ENCODE measurements at places on chromosomes 7 and 10.

- DNase-seq, result no peak
Observed at GRCh38 chr7:40221836-40222235, 87.0 kb downstream of the SUGCT start.

GRCh38 chr7:103115771-103116170, 33.1 kb downstream of the NAPEPLD start:
- no peak for DNase-seq

GRCh38 chr10:110851020-110851612, 20.6 kb upstream of the PDCD4 start:
- no peak for DNase-seq

DNA sequence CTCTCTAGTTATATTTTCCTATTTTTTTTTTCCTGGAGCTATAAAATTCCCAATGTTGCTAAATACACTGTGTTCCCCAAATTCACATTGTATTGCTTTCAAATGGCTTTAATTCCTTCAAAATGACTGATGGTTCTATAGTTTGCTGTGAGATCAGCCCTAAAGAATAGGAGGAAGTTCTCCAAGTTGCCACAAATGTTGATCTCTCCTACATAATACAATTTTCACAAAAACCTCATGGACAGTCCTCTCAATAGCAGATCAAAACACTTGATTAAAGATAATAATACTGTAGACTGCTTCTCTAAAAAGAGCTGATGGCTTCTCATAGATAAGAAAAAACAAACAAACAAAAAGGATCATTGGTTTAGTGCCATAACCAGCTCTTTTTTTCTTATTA, 97.8 kb upstream of the CAV2 start:
- no peak for DNase-seq

DNA sequence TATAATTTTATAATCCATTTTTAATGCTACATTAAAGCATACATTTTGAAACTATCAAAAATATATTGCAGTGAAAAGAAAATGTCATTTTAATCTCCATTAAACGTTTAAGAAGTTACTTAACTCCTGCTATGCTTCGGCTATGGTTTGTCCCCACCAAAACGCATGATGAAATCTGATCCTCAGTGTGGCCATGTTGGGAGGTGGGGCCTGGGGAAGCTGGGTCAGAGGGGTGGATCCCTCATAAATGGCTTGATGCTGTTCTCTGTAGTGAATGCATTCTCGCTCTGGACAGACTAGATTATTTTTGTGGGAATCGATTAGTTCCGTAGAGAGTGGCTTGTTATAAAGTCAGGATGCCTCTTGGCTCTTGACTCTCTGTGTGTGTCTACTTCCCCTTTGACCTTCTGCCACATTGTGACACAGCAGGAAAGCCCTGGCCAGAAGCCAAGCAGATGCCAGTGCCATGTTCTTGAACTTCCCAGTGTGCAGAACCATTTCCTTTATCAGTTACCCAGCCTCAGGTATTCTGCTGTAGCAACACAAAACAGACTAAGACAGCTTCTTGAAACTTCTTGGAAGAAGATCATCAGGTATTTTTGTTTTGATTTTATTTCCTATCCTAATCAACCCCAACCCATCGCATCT, 77.8 kb downstream of the TCERG1L start:
- no peak for DNase-seq

- no peak for DNase-seq
Observed at GRCh38 chr10:75035975-75036708, 75.3 kb upstream of the SAMD8 start.

DNA sequence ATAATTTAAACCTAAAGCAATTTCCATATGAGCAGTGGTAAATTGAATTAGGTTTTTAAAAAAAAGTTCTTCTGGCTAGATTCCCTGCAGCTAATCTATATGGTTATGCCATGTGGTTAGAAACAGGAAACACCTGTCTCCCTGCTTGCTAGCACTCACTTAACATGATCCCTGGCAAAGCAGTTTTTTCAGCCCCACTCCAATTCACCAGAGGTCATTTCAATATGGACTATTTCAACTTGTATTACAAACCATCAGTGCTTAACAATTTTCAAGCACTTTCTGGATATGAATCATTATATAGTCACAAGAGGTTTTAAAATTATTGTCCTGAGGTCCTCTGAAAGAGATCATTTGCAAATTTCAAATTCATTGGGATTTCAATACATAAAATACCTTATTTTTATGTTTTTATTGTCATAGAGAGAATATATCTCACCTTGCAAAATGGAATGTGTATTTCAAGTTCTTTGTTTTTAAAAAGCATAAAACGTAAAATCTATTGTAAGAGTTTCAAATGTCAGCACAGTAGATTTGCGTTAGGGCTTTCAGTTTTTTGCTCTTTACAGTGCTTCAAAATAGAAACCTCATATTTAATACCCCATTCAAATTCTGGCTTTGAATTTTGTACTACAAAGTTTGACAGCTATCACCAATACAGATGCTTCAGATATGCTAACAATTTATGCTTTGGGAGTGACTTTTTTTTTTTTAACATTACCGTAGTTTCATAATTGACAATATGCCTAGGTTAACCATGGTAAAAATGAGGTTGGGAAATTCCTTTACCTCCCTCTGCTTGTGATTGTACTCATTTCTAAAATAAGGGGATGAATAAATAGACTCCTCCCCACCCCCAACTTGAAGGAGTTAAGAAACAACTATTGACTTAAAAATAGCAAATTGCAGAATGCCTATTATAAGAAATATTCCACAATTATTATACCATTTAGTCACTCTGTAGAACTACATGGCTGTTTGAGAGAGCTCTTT, 117.5 kb upstream of the HGF start:
- peak; percentile 82 for DNase-seq

GRCh38 chr10:2791774-2792443, 275.4 kb upstream of the PFKP start:
- DNase-seq, result no peak

DNA sequence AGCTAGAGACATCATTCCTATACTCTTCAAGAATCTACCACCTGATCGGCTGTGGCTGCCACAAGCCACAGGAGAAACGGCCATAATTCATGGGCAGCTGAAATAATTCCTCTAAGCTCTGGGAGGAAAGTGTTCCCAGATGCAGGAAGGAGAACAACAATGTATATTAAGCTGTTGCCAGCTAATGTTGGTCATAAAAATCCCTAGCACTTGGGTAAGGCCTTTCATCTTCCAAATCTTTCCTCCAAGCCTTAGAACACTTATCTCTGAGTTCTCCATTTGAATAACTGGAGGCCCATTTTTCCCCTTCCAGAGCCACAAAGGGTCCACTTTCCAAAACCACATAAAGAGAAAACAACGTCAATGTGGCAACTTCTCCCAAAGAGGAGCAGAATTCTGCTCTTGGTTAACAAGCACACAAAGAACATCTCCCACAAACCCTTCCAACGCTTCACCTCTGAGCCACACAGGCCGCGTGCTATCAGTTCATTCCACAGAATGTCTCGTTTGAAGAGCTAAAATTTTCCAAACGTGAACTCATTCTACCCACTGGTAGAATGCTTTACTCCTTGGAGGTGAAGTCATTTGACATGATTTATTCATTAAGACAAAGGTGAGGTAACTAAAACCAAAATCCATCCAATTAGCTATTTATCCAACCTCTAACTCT, 11.2 kb downstream of the KCNMA1 start:
- DNase-seq, result no peak

DNA sequence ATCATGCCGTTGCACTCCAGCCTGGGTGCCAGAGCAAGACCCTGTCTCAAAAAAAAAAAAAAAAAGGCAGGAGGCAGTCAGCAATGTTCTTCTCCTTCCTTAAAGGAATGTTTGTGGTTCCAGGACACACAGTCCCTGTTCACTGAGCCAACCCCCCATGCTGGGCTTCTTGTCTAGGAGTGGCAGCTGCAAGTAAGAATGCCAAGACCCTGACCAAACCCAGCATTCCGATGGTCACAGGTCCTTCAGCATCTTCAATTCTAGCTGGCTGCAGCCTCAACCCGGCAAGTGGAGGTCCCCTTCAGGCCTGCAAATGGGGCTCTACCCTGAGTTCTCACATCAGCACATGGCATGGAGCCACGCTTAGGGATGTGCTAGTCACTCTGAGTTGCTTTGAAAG, 38.2 kb upstream of the CUX1 start:
- no peak for DNase-seq

GRCh38 chr10:118808601-118809356, 54.0 kb upstream of the CACUL1 start:
- no peak for DNase-seq
